CD4-positive, alpha-beta T cell (primary cell): ENCODE measurements at places on chromosomes 12 and 14.
A peak's percentile ranks its signal among the peaks of the same experiment; 100 is the strongest.

GRCh38 chr14:75711105-75711795, 50.2 kb downstream of the TTLL5 start:
- DNase-seq, result no peak

DNA sequence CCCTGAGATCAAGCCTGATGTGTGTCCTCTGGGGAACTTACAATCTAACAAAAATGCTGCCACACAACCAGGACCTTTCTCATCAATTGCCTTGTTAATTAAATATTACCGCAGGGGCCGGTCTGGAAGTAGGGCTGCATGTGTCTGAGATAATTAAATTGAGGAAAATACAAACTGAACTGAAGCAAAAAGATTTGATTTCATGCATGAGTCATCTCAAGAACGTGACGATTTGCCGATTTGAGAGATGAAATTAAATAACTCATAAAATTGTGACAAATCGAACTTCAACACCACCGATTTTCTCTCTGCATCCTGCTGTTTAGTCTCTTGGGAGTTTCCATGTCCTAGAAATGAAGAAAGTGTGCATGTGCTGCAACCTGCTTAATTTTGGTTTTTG, 94.6 kb upstream of the DAAM1 start:
- no peak for DNase-seq

- no peak for DNase-seq
Measured at GRCh38 chr14:54737132-54737711, 165.4 kb downstream of the GCH1 start.

DNA sequence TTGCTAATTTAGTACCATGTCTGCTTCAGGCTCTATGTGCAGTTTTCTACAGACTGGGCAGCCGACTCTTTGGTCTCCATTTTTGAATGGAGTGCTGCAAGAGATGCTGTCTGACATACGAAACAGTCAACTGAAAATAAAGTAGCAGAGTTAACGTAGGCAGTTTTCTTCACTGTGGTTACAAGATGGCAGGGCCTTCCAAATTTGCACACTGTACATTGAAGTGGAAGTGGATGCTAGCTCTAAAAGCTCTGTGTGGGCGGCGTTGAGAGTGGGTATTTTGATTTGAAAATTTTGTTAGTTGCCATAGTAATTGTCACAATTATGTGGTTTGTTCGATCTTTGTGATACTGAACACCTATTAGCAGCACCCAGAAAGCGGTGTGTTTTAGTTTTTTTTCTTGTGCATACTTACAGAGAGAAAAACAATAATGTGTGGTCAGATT, 154.9 kb upstream of the ATP2B1 start:
- DNase-seq, result peak; percentile 91

DNA sequence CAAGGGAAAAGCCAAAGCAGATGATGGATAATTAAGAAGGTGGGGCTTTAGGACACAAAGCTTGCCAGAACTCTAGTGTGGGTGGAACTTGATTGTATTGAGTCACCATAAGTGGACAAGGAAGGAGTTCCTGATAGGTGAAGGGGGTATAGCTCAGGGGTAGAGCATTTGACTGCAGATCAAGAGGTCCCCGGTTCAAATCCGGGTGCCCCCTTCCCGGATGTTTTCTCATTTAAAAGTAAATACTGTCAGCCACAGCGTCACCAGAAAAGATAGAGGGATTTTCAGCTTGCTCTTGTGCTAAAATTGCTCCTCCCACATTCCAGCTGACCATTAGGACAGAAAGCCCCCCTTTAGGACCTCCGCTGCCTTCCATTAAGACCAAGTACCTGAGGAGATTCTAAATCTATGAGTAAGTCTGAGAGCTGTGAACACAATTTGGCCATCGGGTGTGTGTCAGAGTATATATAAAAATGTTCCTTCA, 36.6 kb downstream of the DCAF4 start:
- no peak for DNase-seq

GRCh38 chr14:54981698-54982097, 45.2 kb downstream of the WDHD1 start:
- DNase-seq, result no peak

- no peak for DNase-seq
Measured at GRCh38 chr12:94144781-94145180, 3.6 kb upstream of the PLXNC1 start.

DNA sequence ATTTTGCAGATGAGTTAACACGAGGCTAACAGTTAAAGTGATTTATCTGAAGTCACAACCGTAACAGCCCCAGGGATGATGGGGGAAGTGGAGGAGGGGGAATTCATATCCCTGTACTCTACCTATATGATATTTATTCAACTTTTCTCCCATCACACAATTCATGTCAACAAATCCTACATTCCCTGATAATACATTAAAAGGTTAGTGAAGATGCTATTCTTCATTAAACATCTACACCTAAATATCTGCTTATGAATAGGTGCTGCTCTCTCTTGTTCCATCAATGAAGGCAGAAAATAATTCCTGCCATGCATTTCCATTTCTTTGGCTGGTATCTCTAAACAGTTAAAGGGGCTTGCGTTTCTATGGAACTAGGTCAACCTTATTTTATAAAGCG, 6.8 kb downstream of the YBX3 start:
- DNase-seq, result no peak

- peak; percentile 36 for DNase-seq
Measured at GRCh38 chr12:104482113-104482512, 25.4 kb downstream of the CHST11 start.
